ENCODE measurements at places on chromosomes 3 and 15.

- DNase-seq: no peak
Observed at GRCh38 chr15:47991357-47991756, 129.4 kb upstream of the SLC24A5 start.

DNA sequence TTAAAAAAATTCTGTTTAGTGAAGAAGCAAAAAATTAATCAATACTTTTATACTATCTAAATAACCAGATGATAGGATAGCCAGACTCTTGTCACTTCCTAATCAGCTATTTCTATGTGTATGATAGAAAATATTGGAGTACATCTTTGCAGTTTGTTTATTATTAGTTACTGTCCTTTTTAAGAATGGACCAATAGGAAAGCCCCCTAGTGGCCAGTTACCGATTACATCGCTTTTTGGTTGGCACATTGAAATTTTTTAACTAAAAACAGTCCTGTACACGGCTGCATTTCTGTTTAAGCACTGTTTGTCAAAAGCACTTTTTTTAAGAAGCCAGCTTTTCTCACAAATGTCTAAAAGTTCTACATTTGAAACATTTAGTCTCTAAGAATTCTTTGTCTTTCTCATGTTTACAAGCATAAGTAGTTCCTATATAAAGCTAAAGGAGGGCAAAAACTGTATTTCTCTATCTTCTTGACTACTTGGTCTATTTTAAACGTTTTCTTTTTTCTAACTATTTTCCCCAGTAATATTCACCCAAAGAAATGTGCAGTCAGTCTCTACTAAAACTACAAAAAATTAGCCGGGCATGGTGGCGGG lies 253.2 kb upstream of the LRTM1 start:
- DNase-seq: no peak

- DNase-seq: no peak
Observed at GRCh38 chr3:50167069-50167840, 12.1 kb downstream of the SEMA3F start.

DNA sequence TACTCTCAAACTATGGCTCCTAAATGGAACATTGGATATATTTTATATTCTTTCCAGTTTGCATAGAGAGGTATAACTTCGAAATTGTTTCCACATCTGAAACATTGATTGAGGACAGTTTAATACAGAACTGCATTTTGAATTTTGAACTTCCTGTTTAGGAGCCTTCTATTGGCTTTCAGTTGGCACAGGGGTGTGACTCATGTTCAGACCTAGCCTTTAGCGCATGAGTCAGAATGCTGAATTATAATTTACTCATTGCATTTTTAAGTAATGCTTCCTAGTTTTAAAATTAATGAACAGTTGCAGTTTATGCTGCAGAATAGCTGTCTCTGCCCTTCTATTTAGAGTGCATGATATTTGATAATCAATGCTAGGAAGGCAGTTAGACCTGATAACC lies 751.7 kb downstream of the CADM2 start:
- no peak for DNase-seq

- no peak for DNase-seq
Observed at GRCh38 chr3:126684218-126684751, 19.8 kb upstream of the CHCHD6 start.

DNA sequence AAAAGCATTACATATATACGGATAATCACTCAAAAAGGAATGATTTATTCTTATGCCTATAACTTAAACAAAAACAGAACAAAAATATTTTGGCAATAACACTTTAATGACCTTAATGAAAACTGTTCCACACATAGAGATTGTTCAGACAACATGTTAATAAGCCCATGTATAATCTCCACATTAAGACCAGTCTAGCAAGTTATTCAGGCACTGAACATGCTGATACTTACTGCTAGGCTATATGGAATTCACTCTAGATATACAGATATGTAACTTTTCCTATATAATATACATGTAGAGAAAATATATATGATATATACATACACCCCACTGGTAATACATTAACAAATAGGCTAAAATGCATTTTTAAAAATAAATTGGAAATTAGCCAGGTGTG lies 43.8 kb upstream of the USP50 start:
- DNase-seq: no peak

DNA sequence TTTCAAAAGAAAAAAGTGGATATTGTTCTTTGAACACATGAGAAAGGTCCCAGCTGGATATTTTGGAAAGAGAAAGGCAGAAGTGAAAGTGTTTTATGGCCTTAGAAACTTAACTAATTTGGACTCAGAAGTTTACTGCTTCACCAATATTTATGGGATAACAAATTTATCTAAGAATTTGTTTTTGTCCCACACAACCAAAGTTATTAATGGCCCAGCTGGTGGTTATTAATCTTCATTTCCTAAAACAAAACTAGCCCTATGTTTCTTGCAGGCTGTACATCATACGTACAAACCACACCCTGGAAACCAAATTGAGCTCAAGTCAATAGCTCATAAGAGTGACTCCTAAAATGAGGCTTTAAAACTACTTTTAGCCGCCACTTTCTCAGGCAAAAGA lies 372.9 kb upstream of the LMCD1 start:
- DNase-seq: no peak

- no peak for DNase-seq
Observed at GRCh38 chr3:101530686-101531047, 17.7 kb upstream of the SENP7 start.

- DNase-seq: no peak
Observed at GRCh38 chr15:74489518-74490338, 28.8 kb upstream of the UBL7 start.

GRCh38 chr3:32257641-32258438 lies 19.4 kb downstream of the CMTM8 start:
- no peak for DNase-seq

DNA sequence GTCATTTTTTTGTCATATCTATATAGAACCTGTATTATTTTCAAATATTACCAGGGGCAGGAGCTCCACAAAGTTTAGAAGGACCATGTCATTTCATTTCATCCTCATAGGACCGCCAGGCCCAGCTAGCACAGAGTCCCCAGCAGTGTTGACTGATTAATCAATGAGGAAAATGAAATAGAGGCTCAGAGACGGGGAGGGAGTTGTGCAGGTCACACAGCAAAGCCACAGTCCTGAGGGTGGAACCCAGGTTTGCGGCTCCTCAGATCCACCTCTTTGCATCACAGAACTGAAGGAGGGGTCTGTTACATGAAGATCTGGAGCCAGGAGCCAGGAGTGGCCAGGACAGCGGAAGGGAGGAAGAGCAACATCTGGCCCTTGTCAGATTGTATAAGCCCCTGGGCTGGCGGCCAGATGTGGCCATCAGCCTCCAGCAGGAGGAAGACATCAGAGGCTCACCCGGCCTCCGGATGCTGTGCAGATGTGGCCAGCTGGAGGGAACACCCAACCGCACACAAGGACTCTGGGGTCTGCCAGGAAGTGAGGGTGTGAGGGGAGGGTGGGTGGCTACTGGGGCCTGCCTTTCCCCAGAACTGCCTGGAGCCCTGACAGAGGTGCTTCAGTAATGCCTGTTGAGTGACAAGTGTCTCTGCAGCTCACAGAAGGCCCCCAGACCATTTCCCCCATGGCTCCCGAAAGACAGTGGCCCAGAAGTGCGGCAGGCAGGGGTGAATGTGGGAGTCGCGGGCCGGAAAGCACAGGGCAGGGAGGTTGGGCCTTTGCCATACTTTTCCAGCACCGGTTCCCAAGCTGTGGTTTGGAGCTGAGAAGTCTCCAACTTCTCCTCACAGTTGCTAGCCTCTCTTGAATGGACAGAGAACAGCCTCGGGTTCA lies 21.3 kb downstream of the EFCC1 start:
- no peak for DNase-seq

GRCh38 chr3:95464346-95464745 lies 1350.0 kb upstream of the EPHA6 start:
- no peak for DNase-seq

DNA sequence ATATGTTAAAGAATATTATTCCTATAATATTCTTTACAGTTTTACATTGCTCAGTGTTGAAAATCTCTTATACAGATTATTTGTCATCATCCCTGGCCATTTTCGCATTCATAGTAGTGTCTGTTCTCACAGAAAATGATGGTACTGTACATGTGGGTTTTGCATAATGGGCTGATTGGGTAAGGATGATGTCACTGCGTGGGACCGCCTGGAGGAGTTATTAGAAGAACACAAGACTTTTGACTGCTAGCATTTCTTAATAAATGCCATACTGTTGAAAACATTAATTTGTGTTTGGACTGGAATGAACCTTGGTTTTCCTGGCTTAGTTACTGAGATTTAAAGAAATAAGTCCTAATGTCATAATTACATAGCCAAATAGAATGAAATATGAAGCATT lies 20.3 kb downstream of the LRCH3 start:
- DNase-seq: no peak

DNA sequence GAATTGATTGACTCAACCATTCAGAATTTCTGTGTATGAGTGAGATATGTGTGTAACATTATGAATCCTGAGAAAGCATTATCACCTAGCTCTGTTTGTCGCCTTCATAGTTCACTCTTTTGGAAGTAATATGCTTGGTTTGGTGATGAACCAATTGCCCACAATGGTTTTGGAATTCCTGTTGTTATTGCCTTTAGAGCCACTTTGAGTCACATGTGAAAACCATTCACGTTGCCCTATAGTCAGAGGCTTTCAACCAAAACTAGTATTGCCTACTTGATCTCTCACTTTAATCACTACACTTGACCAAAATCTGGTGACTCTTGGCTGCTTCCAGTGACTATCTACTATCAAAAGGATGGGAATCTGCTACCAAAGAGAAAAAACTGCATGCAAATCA lies 78.2 kb upstream of the FLNB start:
- DNase-seq: no peak

- DNase-seq: no peak
Observed at GRCh38 chr3:122975163-122975923, 52.2 kb downstream of the SEMA5B start.

DNA sequence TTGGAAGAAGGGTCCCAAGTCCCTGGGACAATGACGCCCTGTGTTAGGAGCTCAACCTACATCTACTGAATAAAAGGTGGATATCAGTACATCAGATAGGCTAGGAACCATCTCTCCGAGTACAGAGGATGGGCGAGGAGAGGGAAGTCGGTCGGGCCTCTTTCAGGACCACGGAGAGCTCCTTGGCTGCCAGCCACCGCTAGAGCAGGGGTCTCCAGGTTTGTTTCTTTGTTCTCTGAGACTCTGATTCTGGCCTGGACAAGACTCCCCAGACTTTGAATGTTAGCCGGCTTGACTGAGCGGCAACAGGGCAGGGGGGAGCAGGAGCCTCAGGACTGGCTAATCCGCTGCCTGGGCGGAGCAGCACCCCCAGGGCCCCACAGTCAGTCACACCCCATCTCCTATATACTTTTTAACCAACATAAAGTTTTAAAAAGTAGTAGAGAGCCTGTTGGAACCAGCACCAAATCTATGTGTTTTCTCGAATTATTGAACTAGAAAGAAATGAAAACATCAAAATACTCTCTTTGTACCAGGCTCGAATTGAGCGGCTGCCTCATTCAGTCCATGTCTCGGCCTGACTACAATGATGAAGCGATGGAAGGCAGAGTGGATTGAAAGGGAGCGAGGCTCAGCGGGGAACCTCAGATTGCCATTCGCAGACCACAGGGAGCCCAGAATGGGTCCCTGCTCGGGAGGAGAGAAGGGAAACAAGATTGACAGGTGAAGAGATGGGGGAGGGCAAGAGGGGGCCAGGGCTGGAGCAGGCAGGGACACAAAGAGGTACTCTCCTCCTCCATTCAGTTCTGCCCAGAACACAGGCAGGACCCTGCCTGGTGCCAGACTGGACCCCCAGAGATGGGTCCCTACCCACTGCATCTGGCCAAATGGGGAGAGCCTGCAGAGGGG lies 131.6 kb downstream of the TPRA1 start:
- DNase-seq: no peak

GRCh38 chr3:38268522-38268921 lies 2.9 kb downstream of the SLC22A13 start:
- DNase-seq: no peak

GRCh38 chr3:82509106-82509842 lies 747.8 kb upstream of the GBE1 start:
- no peak for DNase-seq

- no peak for DNase-seq
Observed at GRCh38 chr15:38490242-38490922, 36.5 kb downstream of the FAM98B start.

- no peak for DNase-seq
Observed at GRCh38 chr3:39146083-39146501, 7.3 kb downstream of the CSRNP1 start.

DNA sequence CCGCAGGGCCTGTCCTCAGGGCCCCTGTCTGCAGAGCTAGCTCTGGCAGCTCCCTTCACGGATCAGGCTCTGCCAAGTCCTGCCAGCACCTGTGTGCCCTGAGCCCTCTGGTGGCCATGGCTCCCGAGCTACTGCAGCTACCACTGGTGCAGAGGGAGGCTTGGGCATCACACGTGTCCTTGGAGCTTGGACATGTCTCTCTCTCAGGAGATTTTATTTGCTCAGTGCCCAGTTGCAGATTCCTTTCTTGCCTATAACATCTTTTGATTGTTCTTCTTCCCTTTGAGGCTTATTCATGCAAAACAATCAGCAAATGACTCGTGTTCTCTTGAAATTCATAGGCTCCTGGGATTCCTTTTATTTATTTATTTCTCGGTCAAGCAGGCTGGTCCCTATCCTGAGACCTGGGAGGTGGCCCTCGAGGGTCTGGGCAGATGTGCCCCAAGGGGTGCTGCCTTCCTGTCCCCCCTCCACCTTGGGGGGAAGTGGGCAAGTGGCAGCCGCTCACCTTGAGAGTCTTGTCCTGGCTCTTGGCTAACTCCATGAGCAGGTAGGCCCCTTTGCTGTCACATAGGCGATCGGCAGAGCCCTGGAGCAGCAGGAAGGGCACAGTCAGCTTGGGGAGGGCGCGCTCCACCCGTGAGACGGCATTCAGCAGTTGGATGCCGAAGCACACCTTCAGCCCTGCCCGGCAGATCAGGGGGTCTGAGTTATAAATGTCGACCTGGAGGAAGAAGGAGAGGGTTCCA lies 21.9 kb downstream of the ABTB1 start:
- no peak for DNase-seq

- no peak for DNase-seq
Observed at GRCh38 chr3:10447527-10448260, 57.7 kb downstream of the ATP2B2 start.

- DNase-seq: no peak
Observed at GRCh38 chr15:77895742-77896141, 181.8 kb downstream of the TBC1D2B start.

DNA sequence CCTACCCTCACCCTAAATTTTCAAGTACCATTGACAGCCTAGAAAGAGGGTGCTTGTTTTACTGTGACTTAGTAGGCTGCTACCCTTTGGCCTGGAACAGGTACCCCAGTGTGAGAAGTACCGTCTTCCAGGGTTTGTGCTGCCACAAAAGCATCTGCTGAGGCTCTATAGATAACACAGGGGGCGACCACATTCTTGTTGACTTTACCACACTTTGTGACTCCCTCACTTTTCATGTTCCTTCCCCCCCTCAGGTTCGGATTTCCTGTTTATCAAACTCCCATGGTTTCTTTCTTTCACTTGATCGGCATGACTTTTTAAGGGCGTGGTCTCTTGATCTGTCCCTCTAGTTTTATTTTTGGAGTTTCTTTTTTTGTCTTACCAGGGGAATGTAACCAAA lies 23.5 kb downstream of the EXOG start:
- no peak for DNase-seq

All from NCI-H1436 treated with DMSO at 0.1 percent for 48 hours (cell line).